ENCODE measurements at places on chromosomes 4 and X. TPM values are rescaled to one million over a fixed set of nuclear protein-coding genes. Genes with fewer than 3 reads are reported as not detected.

GRCh38 chrX:15564981-15565579 lies 35.7 kb downstream of the ACE2 start:
- no peak overlapping the region for H3K4me3 ChIP-seq
- H3K36me3 ChIP-seq = no peaks in the 10 kb centered on the region
- H3K27ac ChIP-seq = no peak overlapping the region
- H3K4me1 ChIP-seq = no peaks in the 10 kb centered on the region
- no peaks in the 10 kb centered on the region for H3K27me3 ChIP-seq
- DNase-seq = peak; percentile 41

DNA sequence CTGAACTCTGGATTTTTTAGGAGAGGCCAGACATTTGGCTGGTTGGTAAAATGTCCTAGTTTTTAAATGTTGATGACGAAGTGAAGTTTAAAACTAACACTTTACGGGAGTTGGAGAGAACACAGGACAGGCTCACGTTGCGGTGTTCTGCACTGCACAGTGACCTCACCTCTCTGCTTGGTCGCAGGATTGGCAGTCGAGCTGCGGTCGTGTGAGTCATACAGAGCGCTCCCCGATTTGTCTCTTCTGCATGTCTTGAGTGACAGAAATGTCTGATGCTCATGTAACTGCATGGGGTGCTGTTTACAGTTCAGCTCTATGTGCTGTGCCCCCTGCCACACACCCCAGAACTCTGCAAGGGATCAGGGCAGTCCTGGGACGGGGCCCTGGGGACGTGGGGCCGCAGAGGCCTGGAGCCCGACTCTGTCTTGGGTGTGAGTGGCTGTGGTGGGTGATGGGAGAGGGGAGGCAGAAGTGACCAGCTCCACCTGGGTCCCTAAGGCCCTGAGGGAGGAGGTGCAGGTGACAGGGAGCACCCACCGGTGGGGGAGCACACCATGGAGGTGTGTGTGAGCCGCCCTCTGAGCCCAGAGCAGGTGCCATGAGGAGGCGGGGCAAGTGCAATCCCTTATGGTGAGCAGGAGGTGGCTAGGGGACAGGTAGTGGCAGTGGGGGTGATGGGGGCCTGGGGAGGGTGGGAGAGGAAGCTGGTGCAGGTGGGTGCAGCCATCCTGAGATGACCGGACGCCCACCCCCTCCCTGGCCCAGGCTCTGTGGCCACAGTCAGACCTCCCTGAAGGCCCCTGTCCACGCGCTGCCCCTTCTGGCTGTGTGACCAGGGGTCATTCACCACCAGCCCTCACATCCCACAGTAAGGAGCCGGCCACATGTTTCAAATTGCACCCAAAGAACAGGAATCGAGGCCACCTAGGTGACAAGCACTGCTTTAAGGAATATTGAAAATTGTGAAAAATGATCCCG lies 77.9 kb upstream of the ADRA2C start:
- no peaks in the 10 kb centered on the region for H3K36me3 ChIP-seq
- no peaks in the 10 kb centered on the region for H3K4me1 ChIP-seq
- no peak for DNase-seq
- peaks cover 4% of the 10 kb centered on the region for H3K27me3 ChIP-seq
- H3K27ac ChIP-seq = no peak overlapping the region
- H3K4me3 ChIP-seq = no peak overlapping the region

DNA sequence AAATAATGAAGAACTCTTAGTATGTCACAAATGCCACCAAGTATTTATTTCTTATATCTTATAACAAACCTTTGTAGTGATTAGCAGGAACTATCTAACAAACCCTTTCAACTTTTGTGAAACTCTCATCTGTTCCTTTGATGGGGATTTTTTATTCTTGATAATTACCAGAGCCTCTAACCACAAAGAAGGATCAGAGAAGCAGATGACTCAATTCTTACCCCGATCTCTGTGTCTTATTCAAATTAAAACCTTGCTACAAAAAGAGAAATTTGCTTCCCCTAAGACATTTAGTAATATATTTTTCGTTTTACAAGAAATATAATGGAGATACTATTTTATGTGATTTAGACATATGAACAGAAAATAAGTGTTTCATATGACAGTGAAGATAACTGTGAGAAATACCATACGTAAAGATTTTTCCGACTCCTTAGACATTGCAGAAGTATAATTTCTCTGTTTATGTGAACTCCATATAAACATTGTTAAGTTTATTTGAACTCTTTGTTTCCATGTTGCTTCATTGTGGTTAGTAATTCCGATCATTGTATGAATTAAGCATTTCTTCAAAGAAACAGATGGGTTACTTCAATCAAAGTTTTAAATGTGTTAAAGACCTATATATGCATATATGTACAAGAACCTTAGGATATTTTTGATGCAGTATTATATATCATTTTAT lies 205.4 kb downstream of the CFAP299 start:
- DNase-seq = no peak
- H3K4me1 ChIP-seq = peaks cover 6% of the 10 kb centered on the region
- H3K27me3 ChIP-seq = no peaks in the 10 kb centered on the region

- DNase-seq = no peak
- peak overlapping the region; percentile 93 for H3K27ac ChIP-seq
- H3K4me3 ChIP-seq = no peak overlapping the region
Measured at GRCh38 chrX:10172877-10173276, 16.1 kb downstream of the CLCN4 start.

- no peaks in the 10 kb centered on the region for H3K27me3 ChIP-seq
- peaks cover 5% of the 10 kb centered on the region for H3K4me1 ChIP-seq
- no peak overlapping the region for H3K27ac ChIP-seq
- no peak for DNase-seq
Measured at GRCh38 chr4:103994059-103994458, 274.3 kb upstream of the TACR3 start.

DNA sequence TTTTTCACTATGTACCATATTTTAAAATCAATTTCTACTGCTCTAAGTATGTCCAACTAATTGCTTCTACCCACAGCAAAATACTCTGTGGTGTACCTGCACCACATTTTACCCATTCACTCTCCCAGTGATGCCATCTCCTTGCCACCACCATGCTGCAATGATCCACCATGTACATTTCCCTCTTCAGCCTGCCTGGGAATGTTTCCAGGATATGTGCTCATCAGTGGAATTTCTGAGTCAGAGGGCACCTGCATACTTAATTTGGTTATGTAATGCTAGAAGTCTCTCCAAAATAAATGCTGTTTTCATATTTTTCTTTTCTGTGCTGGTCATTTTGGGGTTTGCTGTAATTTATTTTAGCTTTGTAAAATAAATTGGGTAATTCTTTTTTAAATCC lies 33.2 kb upstream of the OCIAD2 start:
- H3K36me3 ChIP-seq = no peaks in the 10 kb centered on the region
- peaks cover 5% of the 10 kb centered on the region for H3K4me1 ChIP-seq
- H3K27ac ChIP-seq = no peak overlapping the region
- no peak overlapping the region for H3K4me3 ChIP-seq
- DNase-seq = no peak

- H3K36me3 ChIP-seq = no peaks in the 10 kb centered on the region
- DNase-seq = no peak
- H3K27ac ChIP-seq = no peak overlapping the region
Measured at GRCh38 chrX:13493659-13494058, 75.7 kb upstream of the EGFL6 start.

GRCh38 chrX:110143454-110144210 lies 140.7 kb downstream of the TMEM164 start:
- H3K36me3 ChIP-seq = no peaks in the 10 kb centered on the region
- no peaks in the 10 kb centered on the region for H3K27me3 ChIP-seq
- H3K4me1 ChIP-seq = no peaks in the 10 kb centered on the region
- H3K27ac ChIP-seq = no peak overlapping the region
- no peak overlapping the region for H3K4me3 ChIP-seq

DNA sequence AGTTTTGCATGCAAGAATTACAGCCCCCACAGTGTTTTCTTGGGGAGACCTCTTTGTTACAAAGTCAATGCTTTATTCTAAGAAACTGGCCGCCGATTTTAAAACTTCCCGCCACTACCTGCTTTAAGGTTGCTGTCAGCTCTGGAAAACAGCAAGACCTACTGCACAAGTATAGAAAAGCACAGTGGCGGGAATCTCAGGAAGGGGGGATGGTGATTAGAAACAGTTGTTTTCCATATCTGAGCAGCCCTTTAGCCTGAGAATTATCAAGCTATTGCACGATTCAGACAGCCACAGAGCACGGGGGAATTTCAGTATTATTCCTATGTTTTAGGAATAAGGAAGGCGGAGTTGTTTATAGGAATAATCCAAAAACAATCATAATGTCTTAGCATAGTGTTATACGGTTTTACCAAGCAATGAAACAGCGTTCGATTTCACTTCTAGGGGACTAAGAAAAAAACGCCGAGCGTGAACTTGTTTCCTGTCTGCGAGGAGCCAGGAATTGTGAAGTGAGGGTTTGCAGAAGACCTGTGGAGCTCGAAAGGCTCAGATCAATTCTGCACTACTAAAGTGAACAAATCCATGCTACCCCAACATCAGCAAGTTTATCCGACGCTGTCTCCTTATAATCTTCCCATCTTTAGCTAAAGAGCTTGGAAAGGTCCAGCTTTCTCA lies 81.3 kb downstream of the HMGN5 start:
- H3K4me1 ChIP-seq = no peaks in the 10 kb centered on the region
- H3K36me3 ChIP-seq = no peaks in the 10 kb centered on the region
- H3K27me3 ChIP-seq = no peaks in the 10 kb centered on the region
- no peak for DNase-seq

- no peak for DNase-seq
- H3K4me1 ChIP-seq = peaks cover 21% of the 10 kb centered on the region
- no peak overlapping the region for H3K27ac ChIP-seq
- no peaks in the 10 kb centered on the region for H3K27me3 ChIP-seq
- H3K4me3 ChIP-seq = no peak overlapping the region
Measured at GRCh38 chr4:118762730-118763477, 73.0 kb downstream of the SEC24D start.

DNA sequence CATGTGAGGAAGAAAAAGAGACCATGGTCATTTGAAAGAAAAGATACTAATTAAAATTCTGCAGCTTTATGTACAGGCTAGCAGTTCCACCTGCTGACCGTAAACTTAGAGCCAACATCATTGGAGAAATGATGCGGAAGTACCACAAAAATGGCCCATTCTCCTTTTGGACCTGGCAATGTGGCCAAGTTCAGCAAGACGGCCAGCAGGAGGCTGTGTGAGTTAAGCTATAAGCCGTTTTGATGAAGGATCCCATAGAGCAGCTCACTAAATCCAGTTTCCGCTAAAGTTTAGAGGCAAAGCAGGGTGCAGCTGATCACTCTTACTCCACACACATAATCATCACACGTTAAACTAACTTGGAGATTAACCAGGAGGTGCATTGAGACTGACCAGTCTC lies 133.8 kb downstream of the LDB2 start:
- H3K4me1 ChIP-seq = peaks cover 17% of the 10 kb centered on the region
- H3K4me3 ChIP-seq = no peak overlapping the region
- H3K27me3 ChIP-seq = no peaks in the 10 kb centered on the region
- H3K27ac ChIP-seq = no peak overlapping the region
- no peak for DNase-seq

- H3K27me3 ChIP-seq = no peaks in the 10 kb centered on the region
- no peak for DNase-seq
- no peak overlapping the region for H3K27ac ChIP-seq
- no peaks in the 10 kb centered on the region for H3K4me1 ChIP-seq
Measured at GRCh38 chr4:520683-521023, 21.6 kb downstream of the PIGG start.

DNA sequence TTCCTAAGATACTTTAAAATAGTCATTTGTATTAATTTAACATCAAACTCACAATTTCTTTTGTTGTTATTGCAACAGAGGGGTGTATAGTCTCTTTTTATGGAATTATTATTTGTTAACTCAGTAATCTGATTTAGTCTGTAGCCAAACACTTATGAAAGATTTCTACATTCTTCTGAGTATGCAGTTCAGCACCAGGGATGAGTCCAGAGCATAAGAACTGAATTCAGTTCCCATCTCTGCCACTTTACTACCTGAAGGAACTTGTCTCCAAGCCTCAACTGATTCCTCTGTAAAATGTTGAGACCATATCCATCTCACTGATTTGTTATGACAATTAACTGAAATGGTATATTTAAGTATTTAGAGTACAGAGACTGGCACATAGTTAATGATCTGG lies 45.5 kb downstream of the METTL14 start:
- peaks cover 18% of the 10 kb centered on the region for H3K4me1 ChIP-seq
- DNase-seq = no peak
- no peak overlapping the region for H3K4me3 ChIP-seq
- H3K27ac ChIP-seq = peak overlapping the region; percentile 3

- no peaks in the 10 kb centered on the region for H3K27me3 ChIP-seq
- no peaks in the 10 kb centered on the region for H3K36me3 ChIP-seq
Measured at GRCh38 chr4:147780137-147780777, 48.4 kb downstream of the ARHGAP10 start.

DNA sequence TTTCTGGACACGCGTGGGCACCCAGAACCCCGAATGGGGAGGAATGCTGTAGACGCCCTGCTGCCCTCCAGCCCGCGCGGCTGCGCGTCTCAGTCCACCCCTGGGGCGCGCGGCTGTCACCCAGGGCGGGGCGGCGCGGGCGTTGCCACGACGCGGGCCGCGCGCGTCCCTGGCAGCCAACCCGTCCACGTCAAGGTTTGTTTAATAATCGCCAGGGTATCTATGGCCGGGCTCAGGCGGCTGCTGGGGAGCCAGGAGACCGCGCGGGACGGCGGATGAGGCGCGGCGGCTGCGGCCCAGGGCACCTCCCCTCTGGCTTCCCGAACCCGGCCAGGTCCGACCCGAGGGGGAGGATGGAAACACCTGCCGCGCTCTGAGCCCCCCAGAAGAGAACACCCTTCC lies at the start of gene SPATA18:
TSS of gene SPATA18 (plus strand) at position 92 of the 402 bp plus-strand sequence. CDS start 401 bp downstream, outside the sequence.
- no peak within 1 kb of the TSS for H3K27ac ChIP-seq
- H3K36me3 ChIP-seq = no peaks in the 10 kb centered on the region
- H3K4me1 ChIP-seq = peaks cover 12% of the 10 kb centered on the region
- H3K4me3 ChIP-seq = peak within 1 kb of the TSS; percentile 37
- peaks cover 52% of the 10 kb centered on the region for H3K27me3 ChIP-seq
- DNase-seq = no peak

Gene TRMT10A
- 12.1 TPM for total RNA-seq

Gene ART3
- total RNA-seq = 7.7 TPM

Gene HMGN5
- total RNA-seq = 1.1 TPM

Gene CPE
- 15.2 TPM for total RNA-seq

Gene SAP30
- total RNA-seq = 39.0 TPM

Gene STK26
- total RNA-seq = 0.11 TPM

Gene ARHGAP36
- not detected for total RNA-seq

Gene HGFAC
- not detected for total RNA-seq

Gene GRIA3
- total RNA-seq = not detected

Gene ENPEP
- 12.7 TPM for total RNA-seq

Data from SJSA1 (cell line).